ENCODE measurements at places on chromosomes 3 and 15.

DNA sequence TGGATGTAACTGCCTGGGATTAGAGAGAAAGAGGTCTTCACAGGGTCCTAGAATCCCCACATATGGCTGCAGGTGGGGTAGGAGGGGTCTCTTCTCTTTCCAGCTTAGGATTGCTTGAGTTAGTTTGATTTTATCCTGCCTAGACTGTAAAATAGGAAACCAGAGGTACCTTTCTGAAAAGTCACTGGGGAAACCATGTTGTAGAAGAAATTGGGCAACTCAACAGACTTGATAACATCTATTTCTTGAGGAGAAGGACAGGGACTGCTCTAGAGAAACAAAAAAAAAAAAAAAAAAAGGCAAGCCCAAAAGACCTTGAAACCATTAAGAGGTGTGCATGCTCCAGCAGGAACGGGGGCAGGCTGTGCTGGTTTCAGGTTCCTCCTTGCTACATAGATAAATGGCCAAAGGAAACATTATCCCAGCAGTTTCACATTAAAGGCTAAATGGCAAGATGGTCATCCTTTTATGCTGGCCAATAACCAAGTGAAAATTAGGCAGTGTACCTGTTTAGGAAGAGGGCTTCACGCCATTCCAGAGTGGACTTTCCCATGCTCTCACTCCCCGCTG lies 116.1 kb downstream of the ALDH1A2 start:
- DNase-seq: no peak

- DNase-seq: no peak
Observed at GRCh38 chr3:45365060-45365459, 23.3 kb upstream of the LARS2 start.

GRCh38 chr3:174330303-174330702 lies 528.8 kb upstream of the NAALADL2 start:
- DNase-seq: no peak

DNA sequence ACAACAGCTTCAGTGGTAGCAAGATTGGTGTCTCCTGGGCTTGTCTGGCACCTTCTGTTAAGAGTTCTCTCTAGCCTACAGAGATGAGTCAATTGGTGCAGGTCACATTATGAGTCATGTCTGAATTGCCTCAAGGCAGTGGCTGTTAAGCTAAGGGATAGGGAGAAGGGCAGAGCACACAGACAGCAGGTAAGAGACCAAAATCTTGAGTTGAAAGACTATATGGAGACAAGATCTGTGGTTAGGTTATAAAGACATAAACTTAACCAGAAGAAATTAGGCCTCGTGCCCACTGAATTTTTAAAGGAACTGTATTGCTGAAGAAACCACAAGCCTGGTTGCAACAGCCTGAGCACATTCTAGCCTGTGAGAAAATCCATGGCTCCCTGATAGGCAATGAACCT lies 19.2 kb upstream of the KPNA1 start:
- no peak for DNase-seq

All from T follicular helper cell (primary cell).